ENCODE measurements at places on chromosomes 2 and 18.

DNA sequence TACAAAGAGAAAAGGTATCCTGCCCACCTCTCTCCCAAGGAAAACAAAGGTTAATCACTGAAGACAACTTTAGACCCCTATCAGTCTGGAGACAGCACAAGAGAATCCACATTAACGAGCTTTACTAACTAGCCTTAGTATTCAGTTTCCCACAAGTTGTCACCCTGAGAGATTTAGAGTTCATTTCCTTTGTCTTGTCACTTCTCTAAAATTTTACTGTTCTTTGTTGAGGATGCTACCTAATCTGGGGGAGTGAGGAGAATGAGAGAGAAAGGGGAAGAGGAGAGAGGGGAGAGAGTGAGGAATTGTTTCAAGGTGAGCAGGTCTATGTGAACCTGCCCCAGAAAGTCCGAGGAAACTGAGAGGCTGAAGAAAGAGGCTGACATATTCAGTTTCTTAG lies 28.4 kb downstream of the C2orf76 start:
- H3K27ac ChIP-seq: peak overlapping the region; percentile 85
- peaks cover 1% of the 10 kb centered on the region for H3K36me3 ChIP-seq
- H3K4me1 ChIP-seq: peaks cover 32% of the 10 kb centered on the region
- no peak overlapping the region for H3K4me3 ChIP-seq
- no peak for DNase-seq
- H3K27me3 ChIP-seq: no peaks in the 10 kb centered on the region

DNA sequence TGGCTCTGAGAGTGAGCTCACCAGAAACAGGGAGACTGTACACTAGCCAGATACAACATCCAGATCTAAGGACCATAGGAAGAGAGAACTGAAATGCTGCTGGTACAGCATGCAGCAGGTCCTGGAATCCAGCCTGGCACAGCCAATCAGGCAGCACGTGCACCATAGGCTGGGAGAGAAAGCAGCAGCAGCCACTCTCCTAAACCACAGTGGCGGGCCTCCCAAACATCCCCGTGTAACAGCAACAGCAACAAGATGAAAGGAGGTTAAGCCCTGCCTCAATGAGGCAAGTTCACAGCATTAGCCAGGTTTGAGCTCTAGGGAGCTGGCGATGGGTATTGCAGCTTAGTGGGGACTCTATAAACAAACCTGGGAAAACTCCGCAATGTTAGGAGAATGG lies 192.0 kb downstream of the EPHA4 start:
- H3K36me3 ChIP-seq: no peaks in the 10 kb centered on the region
- H3K27ac ChIP-seq: no peak overlapping the region
- H3K4me3 ChIP-seq: no peak overlapping the region
- peaks cover 3% of the 10 kb centered on the region for H3K4me1 ChIP-seq

DNA sequence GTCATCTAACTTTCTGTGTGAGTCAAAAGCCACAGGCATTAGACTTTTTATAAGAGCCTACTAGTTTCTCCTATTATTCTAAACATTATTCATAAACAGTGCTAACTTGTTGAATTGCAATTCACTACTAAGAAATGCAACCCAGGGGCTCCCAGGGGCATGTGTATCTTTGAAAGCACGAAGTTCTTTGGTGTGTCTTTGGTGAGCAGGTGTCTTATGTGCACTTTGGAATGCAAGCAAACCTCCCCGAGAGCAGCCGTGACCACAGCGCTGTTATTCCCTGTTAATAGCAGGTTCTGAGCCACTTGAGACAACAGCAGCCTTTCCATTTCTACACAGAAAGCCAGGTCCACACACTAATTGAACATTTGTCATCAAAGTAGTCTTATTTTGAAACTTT lies 123.5 kb downstream of the PRKRA start:
- peaks cover 13% of the 10 kb centered on the region for H3K27me3 ChIP-seq
- no peak overlapping the region for H3K4me3 ChIP-seq
- DNase-seq: no peak
- H3K36me3 ChIP-seq: no peaks in the 10 kb centered on the region

GRCh38 chr18:75127143-75128021 lies 81.6 kb downstream of the PTGR3 start:
- H3K4me3 ChIP-seq: no peak overlapping the region
- H3K27ac ChIP-seq: no peak overlapping the region
- peaks cover 1% of the 10 kb centered on the region for H3K27me3 ChIP-seq
- H3K36me3 ChIP-seq: no peaks in the 10 kb centered on the region
- H3K4me1 ChIP-seq: no peaks in the 10 kb centered on the region

- no peaks in the 10 kb centered on the region for H3K36me3 ChIP-seq
- H3K4me1 ChIP-seq: no peaks in the 10 kb centered on the region
- H3K27ac ChIP-seq: no peak overlapping the region
- H3K4me3 ChIP-seq: no peak overlapping the region
- no peaks in the 10 kb centered on the region for H3K27me3 ChIP-seq
Measured at GRCh38 chr2:235968155-235968554, 200.0 kb downstream of the GBX2 start.

GRCh38 chr2:147968571-147968970 lies 52.0 kb downstream of the ORC4 start:
- no peak overlapping the region for H3K4me3 ChIP-seq
- H3K27me3 ChIP-seq: no peaks in the 10 kb centered on the region
- peaks cover 68% of the 10 kb centered on the region for H3K36me3 ChIP-seq
- H3K27ac ChIP-seq: no peak overlapping the region
- H3K4me1 ChIP-seq: peaks cover 17% of the 10 kb centered on the region
- DNase-seq: no peak
